CD8-positive, alpha-beta memory T cell (primary cell): ENCODE measurements at places on chromosomes 6 and 20.

- no peak for DNase-seq
Measured at GRCh38 chr20:41783423-41784208, 165.4 kb upstream of the CHD6 start.

DNA sequence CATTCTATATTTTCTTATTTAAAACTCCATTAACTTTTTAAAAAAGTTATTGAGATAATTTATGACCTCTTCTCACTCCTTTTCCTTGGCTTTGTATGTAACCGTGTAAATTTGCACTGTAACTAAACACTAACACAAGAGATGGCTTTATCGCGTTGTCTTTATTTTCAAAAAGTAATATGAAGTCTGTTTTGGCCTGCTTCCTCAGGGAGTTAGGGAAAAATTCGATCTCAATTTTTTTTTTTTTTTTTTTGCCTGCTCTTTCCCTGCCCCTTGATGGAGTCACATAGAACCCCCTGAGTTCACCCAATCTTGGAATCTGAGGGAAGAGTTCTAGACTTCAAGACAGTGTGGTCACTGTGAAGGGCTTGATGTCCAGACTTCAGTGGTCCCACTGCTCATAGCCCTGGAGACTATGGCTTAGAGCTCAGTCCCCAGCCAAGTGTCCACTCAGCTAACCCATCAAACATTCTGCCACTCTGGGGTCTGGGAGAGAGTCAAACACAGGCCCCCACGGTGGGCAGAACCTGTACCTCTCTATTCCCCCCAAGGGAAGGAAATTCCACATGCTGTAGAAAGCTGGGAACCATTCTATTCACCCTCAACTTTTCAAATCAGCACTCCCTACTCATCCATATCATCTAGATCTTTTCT is 15.7 kb upstream of the TBC1D22B start:
- no peak for DNase-seq

DNA sequence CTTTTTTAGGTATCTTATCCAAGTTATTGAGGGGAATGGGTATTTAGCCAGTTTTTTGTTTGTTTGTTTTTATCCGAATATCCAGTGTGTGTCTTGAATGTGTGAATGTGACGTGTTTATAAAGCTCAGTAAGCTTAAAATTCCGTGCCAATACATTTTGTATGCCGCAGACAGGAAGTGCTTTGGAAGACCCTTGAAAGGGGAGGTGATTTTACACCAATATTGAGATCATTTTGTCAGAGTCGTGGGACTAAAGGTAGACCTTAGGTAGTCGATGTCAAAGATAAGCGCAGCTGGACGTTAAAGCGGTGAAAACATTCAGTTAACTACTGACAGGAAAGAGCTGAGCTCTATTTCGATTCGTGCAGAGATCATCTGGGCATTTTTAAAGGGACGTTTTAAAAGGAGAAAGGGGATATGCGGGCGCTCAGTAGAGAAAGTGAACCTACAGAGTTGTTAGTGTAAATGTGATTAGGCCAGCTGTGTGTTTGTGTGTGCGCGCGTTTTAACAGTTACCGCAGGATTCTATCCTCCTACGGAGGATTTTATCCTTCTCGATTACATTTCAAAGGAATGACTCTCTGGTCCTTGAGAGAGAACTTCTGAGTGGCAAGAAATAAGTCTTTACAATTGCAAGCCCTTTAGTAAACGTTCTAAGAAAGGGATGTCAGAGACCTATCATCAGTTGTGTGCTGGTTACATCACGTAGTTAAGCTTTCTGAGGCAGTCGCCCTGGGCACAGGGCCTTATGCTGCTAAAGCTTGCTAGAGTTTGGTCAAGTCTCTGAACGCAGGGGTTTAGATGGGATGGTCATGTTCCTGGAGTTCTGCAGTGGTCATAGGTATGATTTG is 625 bp upstream of the ECHDC1 start:
- no peak for DNase-seq

DNA sequence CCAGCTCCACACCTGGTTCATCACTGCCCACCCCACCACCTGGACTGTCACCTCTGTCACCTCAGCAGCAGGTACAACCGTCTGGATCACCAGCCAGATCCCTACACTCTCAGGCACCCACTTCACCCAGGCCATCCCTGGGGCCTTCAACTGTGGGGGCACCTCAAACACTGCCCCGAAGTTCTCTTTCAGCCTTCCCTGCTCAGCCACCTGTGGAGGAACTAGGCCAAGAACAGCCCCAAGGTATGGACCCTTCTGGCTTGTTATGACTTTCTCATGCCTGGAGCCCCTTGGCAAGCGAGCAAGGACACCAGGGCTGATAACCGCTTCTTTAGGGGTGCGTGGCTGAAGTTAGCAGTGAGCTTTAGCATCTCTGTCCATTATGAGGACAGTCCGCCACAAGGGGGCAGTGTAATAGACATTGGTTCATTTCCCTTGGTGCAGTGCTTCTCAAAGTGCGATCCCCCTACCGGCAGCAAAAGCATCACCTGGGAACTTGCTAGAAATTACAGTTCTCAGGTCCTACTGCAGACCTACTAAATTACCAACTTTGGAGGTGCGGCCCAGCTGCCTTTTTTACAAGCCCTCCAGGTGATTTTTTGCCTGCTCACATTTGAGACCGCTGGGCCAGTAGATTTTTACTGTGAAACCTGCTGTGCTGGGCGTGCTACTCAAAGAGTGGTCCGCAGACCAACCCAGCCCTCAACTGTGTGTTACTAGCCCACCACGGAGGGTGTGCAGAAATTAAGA is 32.5 kb downstream of the PNPLA1 start:
- DNase-seq: peak; percentile 85

DNA sequence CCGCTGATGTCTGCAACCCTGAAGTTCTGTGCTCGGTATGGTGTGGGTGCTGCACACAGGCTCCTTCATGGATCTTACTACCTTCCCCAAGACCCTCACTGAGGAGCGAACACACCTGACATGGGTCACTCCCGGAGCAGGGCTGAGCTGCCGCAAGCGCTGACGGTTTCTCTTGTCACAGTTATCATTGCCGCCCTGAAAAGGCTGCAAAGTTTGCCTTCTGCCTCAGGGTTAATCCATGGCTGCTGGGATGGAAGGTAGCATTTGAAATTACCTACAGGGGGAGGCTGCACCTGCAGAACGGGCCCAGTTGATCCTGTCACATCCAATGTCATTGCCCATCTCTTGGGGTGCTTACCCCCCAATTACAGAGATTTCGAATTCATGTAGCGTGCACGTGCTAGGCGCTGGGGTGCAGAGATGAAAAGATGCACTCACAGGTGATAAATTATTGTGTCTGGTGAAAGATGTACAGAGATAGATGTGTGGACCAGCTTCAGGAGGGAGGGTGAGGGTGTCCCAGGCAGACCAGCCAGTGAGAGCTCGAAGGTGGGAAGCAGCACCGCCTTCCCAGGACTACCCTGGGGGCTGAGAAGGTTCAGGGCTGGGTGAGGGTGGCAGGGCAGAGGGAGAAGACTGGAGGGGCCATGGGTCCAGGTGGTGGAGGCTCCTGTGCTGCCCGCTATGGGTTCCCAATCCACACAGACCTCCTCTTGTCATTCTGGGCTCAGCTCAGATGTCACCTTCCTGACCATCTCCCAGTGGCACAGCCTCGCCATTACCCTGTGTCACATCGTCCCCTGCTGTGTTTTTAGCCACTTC is 120.1 kb downstream of the SYCP2 start:
- DNase-seq: no peak

- DNase-seq: no peak
Measured at GRCh38 chr6:6942831-6943230, 164.9 kb upstream of the RREB1 start.

GRCh38 chr6:54018722-54019121 is 92.5 kb upstream of the MLIP start:
- no peak for DNase-seq

DNA sequence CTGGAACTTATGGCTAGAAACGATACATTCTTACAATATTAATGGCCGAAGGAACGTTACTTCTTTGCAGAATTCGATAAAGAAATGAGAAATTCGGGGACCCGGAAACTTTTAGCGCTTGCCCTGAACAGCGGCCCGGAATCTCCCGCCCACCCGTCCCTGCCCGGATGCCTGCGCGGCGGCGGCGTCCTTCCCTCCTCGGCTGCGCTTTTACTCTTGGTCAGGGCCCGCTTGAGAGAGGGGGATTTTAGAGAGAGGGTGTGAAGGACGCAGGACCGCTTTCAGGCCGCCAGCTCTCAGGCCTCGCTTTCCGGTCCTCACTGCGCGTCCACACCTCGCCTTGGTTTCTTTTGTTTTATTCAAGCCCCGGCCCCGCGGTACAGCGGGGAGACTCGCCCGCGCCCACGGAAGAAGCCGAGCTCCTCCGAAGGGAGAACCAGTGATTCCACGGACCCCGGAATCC is 243.7 kb downstream of the ARID1B start:
- DNase-seq: peak; percentile 52

DNA sequence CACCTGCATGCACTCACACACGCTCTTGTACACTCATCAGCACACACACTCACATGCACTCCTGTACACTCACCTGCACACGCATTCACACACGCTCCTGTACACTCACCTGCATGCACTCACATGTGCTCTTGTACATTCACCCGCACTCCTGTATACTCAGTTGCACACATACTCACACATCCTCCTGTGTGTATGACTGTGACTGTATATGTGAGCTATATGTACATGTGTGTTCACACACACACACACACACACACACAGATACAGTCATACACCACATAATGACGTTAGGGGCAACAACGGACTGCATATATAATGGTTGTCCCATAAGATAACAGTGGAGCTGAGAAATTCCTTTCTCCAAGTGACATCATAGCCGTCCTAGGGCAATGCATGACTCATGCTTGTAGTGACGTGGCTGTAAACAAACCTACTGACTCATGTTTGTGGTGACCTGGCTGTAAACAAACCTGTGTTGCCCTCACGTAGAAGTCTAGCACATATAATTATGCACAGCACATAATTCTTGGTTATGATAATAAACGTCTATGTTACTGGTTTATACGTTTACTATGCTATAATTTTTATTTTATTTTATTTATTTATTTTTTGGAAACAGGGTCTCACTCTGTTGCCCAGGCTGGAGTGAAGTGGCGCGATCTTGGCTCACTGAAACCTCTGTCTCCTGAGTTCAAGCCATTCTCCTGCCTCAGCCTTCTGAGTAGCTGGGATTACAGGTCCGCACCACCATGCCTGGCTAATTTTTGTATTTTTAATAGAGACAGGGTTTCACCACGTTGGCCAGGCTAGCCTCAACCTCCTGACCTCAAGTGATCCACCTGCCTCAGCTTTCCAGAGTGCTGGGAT is 22.8 kb upstream of the TAF4 start:
- DNase-seq: no peak

DNA sequence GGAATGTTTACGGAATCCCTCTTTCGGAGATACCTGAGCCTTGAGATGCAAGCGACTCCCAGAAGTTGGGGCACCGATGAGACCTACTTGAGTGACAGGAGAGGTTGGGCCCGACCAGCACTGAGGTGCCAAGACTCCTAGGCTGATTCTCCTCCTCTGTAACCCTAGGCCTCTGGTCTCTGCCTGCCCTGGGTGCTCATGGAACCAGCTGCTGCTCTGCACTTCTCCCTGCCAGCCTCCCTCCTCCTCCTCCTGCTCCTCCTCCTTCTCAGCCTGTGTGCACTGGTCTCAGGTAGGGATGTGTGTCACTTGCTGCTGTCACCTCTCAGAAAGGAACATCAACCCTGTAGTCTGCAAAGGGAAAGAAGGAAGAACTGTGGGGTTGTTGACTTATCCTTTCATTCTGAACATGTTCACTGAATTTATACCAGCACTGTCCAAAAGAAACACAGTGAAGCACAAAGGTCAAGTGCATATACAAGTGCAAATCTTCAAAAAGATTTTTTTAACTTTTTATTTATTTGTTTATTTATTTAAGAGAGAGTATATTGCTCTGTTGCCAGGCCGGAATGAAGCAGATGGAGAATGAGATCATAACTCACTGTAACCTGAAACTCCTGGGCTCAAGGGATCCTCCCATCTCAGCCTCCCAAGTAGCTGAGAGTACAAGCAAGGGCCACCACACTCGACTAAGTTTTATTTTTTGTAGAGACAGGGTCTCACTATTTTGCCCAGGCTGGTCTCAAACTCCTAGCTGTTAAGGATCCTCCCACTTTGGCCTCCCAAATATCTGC is 913 bp downstream of the BTN2A2 start:
- DNase-seq: no peak

GRCh38 chr20:7841971-7842310 is 98.3 kb downstream of the HAO1 start:
- DNase-seq: no peak

GRCh38 chr6:152091201-152091600 is 283.7 kb downstream of the ESR1 start:
- DNase-seq: no peak

GRCh38 chr20:43832096-43832816 is 82.4 kb upstream of the TOX2 start:
- no peak for DNase-seq

GRCh38 chr6:168536665-168537539 is 95.9 kb downstream of the SMOC2 start:
- no peak for DNase-seq

DNA sequence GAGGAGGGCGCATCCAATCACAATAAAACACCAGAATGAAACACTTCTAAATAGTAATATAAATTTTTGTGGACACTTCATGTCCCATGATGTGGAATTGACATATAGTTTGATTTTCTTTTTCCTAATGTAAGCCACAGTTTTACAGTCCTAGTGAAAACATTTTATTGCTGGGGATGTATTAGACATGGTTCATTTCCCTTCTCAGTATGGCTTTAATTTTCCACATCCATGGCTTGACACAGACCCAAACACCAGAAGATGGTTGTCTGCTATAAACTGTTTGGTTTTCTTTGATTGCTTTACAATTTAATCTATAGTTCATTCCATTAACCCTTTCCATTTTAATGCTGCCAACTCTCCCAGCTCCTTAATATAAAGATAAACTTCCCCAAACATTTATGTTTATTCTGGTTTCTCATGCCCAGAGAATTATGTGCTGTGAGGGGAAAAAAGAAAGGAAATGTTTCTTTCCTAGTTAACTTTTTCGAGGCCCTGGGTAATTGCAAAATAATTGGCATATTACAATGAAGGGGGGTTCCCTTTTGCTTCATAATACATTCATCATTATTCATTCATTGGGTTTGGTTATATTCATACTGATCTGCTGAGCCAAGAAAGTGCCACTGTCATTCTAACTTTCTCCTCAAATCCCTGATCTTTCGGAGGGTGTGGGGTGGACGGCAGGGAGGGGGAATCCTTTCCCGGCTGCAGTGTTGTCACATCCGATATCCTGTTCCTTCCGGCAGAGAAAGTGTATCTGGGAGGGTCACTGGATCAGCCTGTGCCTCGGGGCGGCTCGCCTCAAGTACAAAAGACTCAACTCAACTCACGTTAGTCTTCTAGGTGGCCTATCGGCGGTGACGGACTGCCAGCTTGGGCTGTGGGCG is 127.6 kb upstream of the TFAP2D start:
- DNase-seq: no peak

DNA sequence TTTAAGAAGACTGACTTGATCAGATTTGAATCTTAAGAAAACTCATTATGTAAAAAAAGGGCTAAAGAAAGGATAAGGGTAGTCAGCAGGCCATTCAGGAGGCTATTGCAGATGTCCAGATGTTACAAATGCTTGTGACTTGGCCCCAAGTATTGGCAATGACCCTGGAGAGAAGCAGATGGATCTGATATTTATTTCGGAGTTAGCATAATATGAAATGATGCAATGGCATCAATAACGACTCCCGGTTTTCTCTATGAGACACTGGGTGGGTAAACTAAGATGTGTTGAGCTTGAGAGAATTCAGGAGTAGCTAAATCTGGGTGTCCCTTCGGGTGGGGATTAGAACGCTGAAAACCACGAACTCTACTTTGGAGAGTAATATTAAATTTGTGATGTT is 149.7 kb downstream of the LAMA2 start:
- no peak for DNase-seq
